Neural progenitor cell (in vitro differentiated cells): ENCODE measurements at places on chromosomes 1 and 21. TPM values are rescaled to one million over a fixed set of nuclear protein-coding genes. Genes with fewer than 3 reads are reported as not detected.

GRCh38 chr1:65821386-65821785 lies 28.7 kb downstream of the PDE4B start:
- DNase-seq = no peak

GRCh38 chr21:42040411-42041180 lies 30.4 kb upstream of the ZBTB21 start:
- no peak for DNase-seq

DNA sequence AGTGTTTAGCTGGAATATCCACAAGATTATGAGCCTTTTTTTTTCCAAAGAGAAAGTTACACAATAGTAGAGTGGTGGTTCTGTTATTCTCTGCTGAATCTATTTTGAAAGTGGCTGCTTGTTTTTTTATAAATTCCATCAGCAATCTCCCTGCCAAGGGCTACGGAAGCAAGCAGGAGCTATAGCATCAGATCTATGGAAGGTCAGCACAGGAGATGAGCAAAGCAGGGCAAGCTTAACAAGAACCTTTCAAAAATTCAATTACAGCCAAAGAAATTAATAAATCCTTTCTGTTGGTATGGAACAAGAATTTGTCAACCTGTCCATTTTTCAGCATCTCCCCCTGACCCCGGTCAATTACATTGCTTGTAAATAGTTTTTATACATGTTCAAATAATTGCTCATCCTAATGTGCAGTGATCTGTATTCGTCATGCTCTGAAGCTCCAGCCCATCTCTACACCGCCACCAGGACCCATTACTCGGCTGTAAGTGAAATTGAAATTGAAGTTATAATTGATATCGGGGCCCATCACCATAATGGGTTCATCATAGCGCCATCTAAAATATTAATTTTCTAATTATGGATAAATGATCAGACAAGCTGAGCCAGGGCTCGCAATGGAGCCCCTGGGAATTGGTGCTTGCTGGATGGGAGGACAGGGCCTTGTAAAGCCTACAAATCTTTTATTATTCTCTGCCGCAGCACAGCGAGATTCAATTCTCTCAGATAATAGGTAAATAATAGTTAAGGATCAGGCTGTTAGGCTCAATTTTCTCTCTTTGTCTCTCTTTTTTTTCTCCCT lies 215.1 kb downstream of the ATG4C start:
- no peak for DNase-seq

- no peak for DNase-seq
These were observed 2.7 kb downstream of the GOLT1A start for GRCh38 chr1:204211046-204211445.

The AKIRIN1 gene
- 99.6 and 130 TPM in 2 replicates for total RNA-seq

The OR2M3 gene
- total RNA-seq = not detected in 2 replicates
